Fibroblast of pulmonary artery (primary cell): ENCODE measurements at places on chromosomes 6 and 20.
A peak's percentile ranks its signal among the peaks of the same experiment; 100 is the strongest.

DNA sequence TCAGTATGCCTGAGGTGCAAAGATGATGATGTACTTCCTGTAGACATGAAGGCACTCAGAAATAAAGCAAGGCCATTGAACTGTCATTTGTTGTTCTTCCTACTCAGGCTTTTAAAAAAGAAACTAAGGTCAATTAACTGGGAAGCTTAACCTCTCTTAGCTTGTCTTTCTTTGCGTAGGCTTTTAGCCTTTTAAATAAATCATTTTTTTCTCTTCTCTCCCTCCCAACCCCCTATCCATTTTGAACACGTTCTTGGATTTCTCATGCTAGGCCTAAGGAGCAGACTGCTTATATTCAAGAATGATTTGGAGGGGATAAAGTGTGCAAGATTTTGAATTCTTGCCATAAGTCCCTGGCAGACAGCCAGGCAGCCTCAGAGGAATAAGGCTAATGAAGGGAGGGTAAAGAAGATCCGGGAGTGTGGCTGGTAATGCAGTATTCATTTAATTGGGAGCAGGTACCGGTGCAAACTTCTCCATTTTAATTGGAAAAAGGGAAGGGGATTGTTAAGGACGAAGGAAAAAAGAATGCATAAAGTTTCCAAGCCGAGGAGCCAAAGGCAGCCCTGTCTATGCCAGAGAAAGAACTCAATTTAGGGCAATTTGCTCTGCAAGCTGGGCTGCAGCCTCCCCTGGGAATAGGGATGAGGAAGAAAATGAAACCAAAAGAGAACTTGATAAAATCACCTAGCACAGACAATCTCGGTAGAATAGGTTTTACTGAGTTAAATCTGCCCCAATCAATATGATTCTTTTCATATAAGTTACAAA, 343.8 kb upstream of the MMS22L start:
- no peak for DNase-seq

DNA sequence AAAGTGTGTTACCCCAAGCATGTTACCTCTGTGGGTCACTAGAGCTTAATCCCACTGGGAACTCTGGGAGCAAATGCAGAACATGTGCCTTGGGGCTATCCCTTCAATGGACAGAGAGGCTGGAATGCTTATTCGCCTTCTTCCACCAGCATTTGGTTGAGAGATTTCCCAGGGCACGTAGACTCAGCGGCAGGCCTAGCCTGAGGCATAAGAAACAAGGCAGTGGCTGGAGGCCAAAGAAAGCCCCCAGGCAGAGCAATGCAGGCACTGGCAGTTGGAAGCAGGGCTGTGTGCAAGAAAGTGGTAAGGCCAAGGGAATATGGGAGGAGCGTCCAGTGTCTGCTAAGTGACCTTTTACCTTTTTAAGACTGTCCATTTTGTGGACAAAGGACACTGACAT, 114.0 kb upstream of the FLRT3 start:
- no peak for DNase-seq

DNA sequence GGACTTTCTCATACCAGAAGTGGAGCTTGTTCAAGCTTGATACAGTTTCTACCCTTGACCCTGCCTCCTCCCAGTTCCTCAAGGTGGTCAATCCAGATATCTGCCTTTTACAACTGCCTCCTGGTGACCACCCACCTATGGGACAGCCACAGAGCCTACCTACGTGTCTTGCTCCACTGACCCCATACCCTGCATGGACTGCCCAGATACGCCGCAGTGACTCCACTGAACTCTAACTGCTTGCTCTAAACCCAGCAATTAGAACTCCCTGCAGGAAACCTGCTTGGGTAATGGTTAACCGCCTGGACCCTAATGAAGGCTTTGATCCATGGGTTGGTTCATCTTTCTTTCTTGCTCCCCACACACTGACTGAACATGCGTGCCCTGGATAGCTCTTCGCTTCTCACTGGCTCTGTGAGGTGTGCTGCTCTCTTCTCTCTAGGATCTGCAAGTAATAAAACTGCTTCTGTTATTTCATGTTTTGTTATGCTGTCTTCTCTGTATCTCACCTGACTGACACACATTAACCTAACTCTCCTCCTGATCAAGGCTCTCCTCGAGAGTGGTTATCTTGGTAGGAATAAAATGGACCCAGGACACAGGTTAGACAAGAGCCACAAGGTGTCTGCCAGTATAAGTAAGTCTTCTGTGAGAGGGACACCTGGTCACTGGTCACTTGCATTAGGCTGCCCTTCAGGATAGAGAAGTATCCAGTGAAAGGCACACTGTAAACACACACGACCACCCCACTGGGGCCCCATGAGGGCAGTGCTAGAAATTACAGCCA, 79.2 kb downstream of the CHD6 start:
- DNase-seq = no peak

GRCh38 chr20:48406498-48406897, 421.3 kb downstream of the PREX1 start:
- no peak for DNase-seq

DNA sequence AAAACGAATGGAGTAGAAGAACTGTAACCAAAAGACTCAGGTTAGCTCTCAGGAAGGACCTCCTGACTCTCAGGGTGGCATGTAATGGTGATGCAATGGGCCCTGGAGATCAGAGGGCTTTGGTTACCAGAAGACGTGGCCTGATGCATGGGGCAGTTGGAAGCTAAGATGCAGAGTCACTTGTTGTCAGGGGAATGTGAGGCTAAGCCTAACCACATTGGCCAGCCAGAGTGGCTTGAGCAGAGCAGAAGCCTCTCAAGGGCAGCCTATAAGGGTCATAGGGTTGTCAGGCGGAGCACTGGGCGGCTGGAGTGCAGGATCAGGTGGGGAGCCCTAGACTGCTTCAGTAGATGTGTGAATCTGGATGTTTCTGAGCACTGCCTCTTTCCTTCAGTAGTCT, 5.9 kb downstream of the CNBD2 start:
- no peak for DNase-seq

DNA sequence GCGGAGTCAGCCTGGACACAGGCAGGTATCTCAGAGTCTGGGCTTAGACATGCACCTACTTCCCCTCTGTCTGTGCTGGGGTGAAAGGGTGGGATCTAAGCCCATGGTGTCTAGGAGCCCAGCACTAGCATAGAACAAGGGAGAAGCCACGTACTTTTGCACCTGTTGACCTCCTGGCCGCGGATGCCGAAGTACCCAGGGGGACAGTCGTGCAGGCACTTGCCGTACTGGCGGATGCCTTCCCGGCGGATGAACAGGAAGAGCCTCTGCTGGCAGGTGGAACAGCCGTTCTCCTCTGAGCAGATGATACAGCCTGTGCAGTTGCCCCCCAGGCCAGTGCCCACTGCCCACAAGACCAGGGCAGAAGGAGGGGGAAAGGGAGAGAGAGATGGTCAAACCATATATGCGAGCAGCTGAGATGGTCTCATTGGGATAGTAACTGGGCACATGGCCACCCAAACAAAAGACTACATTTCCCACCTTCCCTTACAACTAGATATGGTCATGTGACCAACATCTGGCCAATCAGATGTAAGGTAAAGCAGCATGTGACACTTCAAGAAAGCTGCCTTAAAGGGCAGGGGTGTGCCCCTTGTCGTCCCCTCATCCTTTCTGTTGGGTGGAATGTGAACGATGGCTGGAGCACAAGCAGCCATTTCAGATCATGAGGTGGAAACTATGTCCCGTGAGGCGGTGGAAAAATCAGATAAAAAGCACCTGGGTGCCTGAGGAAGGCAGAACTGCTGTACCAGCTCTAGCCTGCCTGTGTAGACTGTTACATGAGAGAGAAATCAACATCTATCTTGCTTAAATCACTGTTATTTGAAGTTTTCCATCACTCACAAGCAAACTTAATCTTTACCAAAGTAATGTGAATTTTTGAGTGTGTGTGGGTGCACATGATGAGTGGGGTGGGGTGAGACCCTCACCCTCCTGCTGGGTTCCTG, 34.0 kb downstream of the RSPO4 start:
- peak; percentile 48 for DNase-seq

GRCh38 chr20:4962241-4962855, 39.0 kb downstream of the SLC23A2 start:
- DNase-seq = no peak

- no peak for DNase-seq
These were observed 9.5 kb upstream of the TMEM242 start for GRCh38 chr6:157332813-157333212.

GRCh38 chr20:63255931-63256704, 1.9 kb upstream of the NKAIN4 start:
- DNase-seq = no peak

DNA sequence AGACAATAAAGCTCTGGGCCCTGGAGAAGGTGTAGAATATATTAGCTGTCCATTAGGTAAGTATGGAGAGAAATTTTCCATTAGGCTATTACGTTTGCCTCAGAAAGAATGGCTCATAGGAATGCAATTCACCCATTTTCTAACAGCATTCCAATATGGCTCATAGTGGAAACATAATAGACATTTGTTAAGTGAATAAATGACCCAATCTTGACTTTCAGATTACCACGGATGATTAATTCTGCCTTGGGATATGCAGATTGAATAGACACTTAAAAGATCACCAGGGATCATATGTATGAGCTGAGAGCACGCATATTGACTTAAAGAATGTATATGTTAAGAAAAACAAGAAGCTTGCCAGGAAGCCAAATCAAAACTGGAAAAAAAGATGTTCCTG, 209.1 kb upstream of the CDYL start:
- peak; percentile 44 for DNase-seq

GRCh38 chr20:61447952-61448351, 195.9 kb downstream of the CDH4 start:
- DNase-seq = no peak

- DNase-seq = no peak
These were observed 10.5 kb downstream of the PTGIS start for GRCh38 chr20:49557449-49557848.

DNA sequence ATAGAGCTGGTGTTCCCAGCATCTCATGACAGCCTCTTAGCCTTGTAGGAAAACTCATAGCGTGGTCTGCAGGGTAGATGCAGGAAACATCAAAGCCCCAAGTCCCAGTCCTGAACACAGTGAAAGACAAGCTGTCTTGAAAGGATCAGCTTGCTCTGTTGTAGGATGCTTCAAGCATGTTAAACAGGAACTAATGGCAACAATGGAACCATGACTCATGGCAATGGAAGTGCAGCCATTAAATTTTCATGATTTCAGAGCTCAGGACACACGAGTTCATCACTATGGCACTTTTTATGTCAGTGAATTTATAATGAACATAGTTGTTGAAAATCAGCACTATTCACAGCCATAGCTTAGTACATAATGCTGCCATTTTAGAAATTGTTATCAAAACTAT, 367.7 kb downstream of the KIF16B start:
- no peak for DNase-seq

GRCh38 chr6:165852676-165853075, 189.6 kb upstream of the PDE10A start:
- DNase-seq = no peak

GRCh38 chr6:34281702-34282334, 33.0 kb upstream of the SMIM29 start:
- peak; percentile 38 for DNase-seq

DNA sequence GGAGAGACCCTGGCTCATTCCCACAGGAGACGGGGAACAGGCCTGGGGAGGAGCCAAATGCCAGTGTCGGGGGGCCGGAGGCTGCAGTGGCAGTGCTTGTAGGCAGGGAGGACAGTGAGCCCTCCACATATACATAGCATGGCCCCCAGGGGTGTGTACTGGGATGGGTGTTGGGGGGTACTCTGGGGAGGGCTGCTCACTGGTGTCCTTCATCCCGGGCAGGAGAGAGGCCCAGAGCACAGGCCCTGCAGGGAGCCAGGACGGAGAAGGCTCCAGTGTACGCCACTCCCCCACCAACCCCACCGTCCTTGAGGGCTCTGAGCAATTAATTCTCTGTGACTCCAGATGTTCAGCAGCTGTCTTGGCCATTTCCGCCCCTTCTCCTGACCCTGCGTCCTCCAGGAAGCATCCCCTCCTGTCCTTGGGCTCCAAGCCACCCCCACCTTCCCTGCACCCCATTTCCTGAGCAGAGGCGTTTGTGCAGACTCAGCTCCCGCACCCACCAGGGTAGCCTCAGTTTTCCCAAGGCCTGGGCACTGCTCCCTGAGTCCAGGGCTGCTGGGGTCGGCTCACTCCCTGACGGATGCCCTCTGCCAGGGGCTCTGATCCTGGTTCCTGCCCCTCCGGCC, 3.4 kb upstream of the ABHD16B start:
- peak; percentile 48 for DNase-seq
